Caudate nucleus (tissue), 63 donors: ENCODE measurements at places on chromosomes 2 and 18.

DNA sequence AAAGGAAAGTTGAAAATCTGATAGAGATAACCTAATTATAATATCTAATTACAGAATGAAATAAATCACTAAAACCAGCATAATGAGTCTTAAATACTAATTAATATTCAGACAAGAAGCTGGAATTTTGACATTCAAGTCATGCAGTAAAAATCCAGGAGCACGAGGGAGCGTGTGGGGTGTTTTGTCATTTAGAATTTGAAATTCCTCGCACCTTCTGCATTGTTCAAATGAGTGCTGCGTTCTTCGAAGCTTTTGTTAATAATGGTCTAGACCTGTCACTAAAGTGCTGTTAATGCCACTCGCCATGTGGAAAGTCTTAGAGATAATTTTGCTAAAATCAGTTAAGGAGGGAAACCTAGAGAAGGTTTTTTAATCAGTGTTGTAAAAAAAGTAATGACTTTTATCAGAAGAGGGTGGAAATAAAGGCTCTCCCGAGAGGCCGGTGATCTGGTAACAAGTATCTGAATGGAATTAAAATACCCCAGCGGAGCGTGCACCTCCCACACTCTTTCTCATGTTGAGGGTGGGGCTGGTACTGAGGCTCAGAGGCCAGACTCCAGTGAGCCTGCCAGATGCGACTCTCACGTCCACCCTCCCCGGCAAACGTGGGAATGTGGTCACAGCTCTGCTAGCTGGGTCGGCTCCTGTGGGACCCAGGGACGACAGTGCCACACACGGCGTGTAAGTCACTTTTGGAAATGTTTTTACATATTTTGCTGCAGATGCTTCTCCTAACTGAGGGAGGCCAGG is 69.4 kb upstream of the MYT1L start:
- DNase-seq, result no peak

DNA sequence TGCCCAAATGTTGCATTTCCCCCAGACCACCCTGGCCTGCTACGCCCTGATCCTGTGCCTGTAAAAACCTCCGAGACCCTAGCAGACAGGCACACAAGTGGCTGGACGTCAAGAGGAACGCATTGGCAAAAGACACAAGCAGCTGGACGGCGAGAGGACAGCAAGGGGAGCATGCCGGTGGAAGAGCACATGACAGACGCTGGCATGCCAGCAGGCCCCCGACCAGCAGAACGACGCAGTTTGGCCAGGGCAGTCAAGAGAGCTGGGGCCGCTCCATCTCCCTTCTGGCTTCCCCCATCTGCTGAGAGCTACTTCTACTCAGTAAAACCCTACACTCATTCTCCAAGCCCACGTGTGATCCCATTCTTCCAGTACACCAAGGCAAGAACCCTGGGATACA is 42.1 kb downstream of the SAP130 start:
- DNase-seq, result no peak

DNA sequence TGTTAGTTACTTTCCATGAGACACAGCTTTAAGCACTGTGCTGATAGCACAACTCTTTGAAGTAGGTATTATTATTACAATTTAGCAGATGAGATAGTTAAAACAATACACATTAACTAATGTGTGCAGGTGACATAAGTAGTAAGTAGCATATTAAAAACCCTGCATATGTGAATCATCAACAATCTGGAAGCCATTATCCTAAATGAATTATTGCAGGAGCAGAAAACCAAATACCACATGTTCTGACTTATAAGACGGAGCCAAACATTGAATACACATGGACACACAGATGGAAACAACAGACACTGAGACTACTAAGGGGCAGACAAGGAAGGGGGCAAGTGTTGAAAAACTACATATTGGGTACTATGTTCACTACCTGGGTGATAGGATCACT is 300.3 kb upstream of the GULP1 start:
- DNase-seq, result no peak

- DNase-seq, result no peak
Measured at GRCh38 chr2:222837643-222838056, 23.2 kb upstream of the ACSL3 start.

DNA sequence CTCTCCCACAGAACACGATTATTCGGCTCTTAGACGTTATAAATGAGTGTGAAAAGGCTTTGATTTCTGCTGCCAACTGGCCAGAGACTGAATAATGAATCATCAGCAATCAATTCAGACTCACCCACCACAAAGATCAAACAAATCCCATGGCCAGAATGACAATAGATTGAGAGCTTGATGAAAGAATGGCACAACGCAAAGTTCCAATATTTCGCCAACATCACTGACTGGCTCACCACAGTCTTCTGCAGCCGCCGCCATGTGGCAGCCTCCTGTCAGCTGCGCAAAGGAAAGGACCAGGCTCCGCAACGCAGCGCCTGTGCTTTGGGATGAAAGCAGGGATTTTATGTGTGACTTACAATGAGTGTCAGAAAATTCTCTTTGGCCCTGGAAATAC is 104.4 kb upstream of the SOX11 start:
- no peak for DNase-seq

- DNase-seq, result no peak
Measured at GRCh38 chr2:213320604-213321003, 36.3 kb downstream of the SPAG16 start.

DNA sequence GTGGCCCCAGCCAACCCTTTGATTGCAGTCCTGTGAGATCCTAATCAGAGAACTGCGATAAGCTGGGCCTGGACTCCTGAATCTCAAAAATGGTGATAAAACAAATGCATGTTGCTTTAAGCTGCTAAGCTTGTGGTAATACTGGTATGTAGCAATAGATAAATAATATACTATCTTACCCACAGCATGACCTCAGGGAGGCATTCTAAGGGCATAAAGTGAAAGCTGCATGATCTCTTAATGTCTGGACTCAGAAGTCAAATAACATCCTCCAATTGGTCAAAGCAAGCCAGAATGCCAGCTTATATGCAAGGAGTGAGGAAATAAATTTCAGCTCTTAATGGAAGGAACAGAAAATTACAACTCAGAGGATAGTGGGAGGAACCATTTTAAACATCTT is 246.1 kb downstream of the FSIP2 start:
- no peak for DNase-seq

- no peak for DNase-seq
Measured at GRCh38 chr18:49141491-49141890, 190.7 kb upstream of the SMAD7 start.

GRCh38 chr2:96528006-96528699 is 8.4 kb upstream of the ARID5A start:
- no peak for DNase-seq

- DNase-seq, result no peak
Measured at GRCh38 chr18:77560341-77560992, 310.8 kb downstream of the GALR1 start.

- no peak for DNase-seq
Measured at GRCh38 chr18:32899819-32900218, 127.0 kb upstream of the KLHL14 start.

DNA sequence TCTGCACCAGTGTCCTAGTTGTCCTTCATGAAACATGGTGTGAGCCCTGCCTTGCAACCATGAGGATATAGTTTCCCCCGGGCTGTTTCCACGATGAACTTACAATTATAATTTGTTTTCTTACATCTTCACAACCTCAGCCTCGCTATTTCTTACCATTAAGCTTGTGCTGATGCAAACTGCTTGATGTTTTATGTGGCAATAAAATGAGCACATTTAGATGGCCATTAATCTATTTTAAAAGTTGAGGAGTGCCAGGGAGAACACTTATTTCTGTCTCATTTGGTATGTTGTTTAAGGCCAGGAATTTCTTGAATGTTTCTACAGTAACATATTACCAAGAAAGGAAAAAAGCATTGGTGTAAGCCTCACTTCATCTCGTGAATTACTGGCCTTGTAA is 214.5 kb upstream of the SLC8A1 start:
- DNase-seq, result no peak

DNA sequence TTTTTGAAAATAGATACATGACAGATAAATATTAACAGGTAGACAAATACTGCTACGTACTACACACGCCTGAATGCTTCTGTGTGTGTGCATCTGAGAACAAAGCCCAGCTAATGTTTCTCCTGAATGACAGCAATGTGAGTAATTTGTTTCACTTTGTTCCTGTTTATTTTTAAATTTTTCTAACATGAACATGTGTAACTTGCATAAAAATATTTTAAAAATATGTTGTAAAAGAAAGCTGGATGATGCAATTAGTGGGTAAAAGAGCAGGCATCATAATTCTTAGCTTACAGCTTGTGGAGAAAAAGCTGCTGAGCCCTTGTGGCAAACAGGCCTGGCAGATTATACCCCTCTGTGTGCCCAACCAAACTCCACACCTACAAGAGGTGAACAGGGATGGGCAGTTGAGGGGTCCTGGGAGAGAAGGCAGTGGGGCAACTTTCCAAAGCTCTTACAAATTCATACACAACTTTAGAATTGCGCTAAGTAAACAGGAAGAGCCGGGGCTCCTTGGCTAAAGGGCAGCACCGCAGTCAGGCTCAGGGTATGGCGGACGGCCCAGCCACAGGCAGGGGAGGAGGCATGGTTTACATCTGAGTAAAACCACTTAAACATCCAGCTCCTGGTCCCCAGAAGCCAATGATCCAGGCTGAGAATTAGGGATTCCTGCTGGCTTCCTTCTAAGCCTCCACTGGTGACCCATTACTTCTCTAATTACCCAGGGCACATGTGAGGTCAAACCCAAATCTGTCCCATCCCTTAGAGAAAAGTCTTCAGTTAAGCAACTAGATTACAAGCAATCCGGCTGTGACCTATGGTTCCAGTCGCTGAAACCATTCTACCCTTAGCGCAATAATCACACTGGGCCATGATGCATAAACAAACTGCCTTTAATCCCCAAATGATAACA is 14.0 kb downstream of the PXDN start:
- DNase-seq, result no peak

GRCh38 chr2:224904381-224904780 is 137.9 kb downstream of the DOCK10 start:
- DNase-seq, result no peak

- DNase-seq, result no peak
Measured at GRCh38 chr2:165793161-165793778, 777 bp downstream of the GALNT3 start.

DNA sequence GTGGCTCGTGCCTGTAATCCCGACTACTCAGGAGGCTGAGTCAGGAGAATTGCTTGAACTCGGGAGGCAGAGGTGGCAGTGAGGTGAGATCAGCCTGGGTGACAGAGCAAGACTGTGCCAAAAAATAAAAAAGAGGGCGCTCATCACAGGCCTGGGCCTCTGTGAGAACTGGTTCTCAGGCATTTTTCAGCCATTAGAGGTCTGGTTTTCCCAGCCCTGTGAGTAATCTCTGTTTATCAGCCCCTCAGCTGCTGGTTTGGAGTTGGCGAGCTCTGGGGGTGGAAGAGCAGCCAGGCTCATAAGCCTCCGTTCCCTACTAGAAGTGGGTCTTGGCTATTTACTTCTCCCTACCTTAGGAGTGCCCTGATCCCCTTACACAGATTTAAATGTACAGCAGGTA is 53.1 kb downstream of the CHRNA1 start:
- DNase-seq, result no peak

- DNase-seq, result no peak
Measured at GRCh38 chr2:28343184-28343942, 49.3 kb upstream of the FOSL2 start.

GRCh38 chr2:149420053-149420963 is 89.9 kb downstream of the LYPD6 start:
- no peak for DNase-seq

DNA sequence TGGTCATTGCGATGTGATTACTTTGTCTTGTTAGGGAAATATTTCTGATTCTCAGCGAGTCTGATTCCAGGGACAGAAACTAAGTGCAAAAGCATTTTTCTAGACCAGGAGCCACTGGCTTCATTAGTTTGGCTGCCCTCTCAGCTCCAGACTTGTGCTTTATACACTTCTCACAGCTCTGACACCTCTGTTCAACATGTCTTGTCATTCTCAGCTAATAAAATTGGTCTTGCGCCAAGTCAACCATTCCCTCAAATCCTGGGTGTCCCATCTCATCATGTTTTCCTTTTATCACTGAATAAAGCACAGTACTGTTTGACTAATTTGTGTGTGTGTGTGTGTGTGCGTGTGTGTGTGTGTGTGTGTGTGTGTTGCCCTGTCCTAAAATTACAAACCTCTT is 215.5 kb upstream of the EPHA4 start:
- DNase-seq, result no peak

GRCh38 chr2:100011272-100011731 is 131.1 kb downstream of the AFF3 start:
- DNase-seq, result no peak

- no peak for DNase-seq
Measured at GRCh38 chr2:202158796-202159195, 79.6 kb downstream of the SUMO1 start.

DNA sequence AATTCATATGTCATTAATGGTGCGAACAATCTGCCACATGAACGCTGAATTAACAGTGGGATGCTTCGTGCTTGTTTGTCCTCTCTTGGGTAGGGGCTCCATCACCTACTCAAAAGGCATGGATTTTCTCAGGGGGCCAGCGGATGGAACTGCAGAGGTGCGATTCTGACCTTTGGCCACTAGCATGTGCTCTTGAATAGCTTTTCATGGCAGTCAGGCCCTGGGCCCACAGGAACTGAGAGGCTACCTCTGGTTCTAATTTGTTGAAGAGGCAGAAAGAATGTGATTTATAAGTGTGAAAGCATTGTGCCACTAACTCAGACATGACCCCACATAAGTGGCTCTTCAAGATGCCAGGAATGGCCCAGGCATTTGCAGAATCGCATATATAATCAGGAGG is 283.2 kb downstream of the INSIG2 start:
- DNase-seq, result no peak

DNA sequence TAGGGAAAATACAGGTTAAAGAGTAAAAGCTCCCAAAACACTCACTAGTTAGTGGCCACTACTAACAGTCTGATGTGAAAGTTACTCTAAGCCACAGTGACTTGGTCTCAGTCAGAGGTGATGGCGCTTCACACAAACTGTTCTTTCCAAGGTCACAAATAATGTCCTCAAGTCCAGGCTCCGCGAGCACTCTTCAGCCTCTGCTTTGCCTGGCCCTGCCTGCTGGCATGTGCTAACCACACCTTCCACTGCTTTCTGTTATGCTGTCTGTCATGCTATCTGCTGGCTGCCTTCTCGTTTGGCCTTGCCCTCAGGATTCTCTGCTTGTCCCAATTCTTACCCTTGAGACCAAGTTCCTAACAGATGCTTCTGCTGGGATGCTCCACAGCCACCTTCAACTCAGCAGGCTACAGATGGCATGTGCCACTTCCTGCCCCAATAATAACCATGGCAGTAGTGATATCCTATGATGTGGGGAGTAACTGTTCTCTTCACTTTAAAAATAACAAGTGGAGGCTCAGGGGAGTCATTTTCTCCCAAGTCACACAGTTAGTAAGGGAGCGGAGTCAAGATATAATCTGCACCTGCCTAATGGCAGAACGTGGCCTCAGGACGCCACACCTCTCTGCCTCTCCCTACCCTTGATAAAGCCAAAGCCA is 75.7 kb downstream of the ZAP70 start:
- no peak for DNase-seq

- DNase-seq, result no peak
Measured at GRCh38 chr18:43671431-43671830, 394.1 kb upstream of the SYT4 start.

- no peak for DNase-seq
Measured at GRCh38 chr2:152037743-152038435, 61.0 kb downstream of the CACNB4 start.
